ENCODE measurements at places on chromosomes 2 and 18.

GRCh38 chr2:140929849-140930248 lies 1201.0 kb downstream of the LRP1B start:
- no peak for DNase-seq

DNA sequence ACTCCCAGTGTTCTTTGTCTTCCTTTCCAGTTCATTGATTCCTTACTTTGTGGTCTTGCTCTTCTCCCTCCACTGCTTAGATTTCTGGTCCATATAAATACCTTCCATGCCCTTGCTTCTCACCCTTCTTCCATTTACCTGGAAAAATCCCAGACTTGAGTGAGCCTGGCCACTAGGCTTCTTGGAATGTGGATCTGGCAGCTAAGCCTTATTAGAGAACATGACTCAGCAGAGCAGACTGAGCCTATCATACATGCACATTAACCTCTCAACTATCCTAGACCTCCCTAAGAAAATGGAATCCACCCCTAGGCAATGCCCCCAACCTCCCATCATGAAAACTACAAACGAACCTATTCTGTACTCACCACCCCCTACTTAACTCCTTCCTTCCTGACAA lies 127.7 kb downstream of the RHBDD1 start:
- DNase-seq = no peak

DNA sequence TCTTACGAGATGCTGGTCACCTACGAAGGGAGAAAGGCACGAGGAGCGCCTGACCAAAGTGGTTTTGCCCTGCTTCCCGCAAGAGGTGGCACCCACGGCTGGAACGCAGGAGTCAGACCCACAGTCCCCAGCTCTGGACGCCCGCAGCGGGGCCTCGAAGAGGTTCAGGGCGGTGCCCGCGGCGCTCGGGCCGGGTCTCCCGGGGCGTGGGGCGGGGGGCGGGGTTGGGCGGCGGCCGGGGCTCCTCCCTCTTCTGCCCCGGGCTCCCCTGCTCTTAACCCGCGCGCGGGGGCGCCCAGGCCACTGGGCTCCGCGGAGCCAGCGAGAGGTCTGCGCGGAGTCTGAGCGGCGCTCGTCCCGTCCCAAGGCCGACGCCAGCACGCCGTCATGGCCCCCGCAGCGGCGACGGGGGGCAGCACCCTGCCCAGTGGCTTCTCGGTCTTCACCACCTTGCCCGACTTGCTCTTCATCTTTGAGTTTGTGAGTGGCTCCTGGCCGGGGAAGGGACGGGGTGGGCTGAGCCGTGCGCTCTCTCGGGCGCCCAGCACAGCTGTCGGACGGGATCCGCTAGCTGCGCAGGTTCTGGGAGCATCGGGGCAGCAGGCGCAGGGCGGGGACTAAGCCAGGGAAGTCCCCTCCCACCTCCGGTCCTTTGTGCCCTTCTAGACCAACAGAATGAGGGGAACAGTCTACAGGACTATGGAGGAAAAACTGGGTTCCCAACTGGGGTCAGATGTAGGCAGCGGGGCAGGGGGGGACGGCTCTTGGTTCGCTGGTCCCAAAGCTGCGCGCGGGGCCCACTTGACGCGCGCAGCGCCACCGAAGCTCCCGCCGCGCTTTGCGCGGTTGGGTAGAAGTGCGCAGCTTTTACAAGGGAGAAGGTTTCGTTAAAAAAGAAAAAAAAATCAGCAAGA lies at the start of gene MAL:
Gene MAL (plus strand): TSS at position 303 of the 914 bp plus-strand sequence. CDS start 85 bp downstream, at position 388.
- DNase-seq = no peak

- no peak for DNase-seq
These were observed 1.2 kb downstream of the PJVK start for GRCh38 chr2:178452334-178452733.

GRCh38 chr18:58227361-58227930 lies 183.4 kb downstream of the NEDD4L start:
- no peak for DNase-seq

DNA sequence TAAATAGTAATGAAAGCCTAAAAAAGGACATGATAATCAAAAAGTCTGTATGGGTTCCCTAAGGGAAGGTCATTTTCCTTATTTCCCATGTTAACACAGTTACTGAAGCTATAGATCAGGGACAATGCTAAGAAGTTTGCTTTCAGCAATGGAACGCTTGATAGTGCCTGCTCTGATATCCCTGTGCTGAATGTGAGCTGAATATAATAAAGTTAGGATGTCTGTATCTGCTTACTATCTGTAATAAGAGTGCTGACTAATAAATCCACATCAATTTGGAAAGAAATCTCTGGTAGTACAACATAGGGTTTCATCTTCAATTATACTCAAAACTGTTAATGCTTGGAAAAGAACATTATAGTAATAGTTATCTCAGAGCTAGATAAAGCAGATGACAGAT lies 25.8 kb downstream of the TTC21B start:
- no peak for DNase-seq

- no peak for DNase-seq
These were observed 135.4 kb downstream of the NBAS start for GRCh38 chr2:15425712-15426111.

- DNase-seq = no peak
These were observed 53.9 kb downstream of the SH3BP4 start for GRCh38 chr2:235005603-235006259.

- DNase-seq = no peak
These were observed 73.8 kb upstream of the NEUROD1 start for GRCh38 chr2:181754105-181754504.

DNA sequence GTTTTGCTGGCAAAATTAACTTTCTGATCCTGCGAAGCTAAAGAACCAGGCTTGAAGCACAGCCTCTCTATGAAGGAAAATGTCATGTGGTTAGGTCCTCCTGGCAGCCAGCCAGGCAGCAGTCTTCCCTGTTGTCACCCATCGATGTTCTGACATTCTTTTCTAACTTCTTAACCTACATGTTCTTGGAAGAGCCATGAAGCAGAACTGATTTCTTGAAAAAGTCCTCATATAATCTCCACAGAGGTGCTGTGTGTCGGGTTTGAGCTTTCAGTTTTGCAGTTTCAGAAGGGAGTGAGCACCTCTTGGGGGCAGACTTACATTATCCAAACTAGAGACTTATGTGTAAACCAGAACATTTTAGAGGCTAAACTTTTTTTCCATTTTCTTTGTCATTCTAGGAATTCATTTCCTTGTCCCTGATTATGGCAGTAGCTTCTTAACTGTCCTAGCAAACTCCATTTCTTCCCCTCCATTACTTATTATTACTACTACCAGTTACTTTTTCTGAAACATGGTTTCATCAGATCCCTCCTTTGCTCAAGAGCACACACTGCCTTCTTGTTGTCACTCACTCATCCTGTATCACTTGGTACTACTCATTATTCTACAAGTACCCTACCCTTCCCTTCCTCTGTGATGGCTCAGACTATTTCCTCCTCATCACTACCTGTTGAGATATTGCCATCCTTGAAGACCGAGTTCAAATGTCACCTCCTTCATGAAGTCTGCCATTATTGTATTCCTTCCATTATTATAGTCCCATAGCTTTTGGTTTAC lies 31.1 kb downstream of the DOK1 start:
- DNase-seq = no peak

GRCh38 chr18:22005191-22005841 lies 164.1 kb upstream of the GATA6 start:
- DNase-seq = no peak

GRCh38 chr2:226969417-226970080 lies 133.7 kb downstream of the RHBDD1 start:
- DNase-seq = no peak

DNA sequence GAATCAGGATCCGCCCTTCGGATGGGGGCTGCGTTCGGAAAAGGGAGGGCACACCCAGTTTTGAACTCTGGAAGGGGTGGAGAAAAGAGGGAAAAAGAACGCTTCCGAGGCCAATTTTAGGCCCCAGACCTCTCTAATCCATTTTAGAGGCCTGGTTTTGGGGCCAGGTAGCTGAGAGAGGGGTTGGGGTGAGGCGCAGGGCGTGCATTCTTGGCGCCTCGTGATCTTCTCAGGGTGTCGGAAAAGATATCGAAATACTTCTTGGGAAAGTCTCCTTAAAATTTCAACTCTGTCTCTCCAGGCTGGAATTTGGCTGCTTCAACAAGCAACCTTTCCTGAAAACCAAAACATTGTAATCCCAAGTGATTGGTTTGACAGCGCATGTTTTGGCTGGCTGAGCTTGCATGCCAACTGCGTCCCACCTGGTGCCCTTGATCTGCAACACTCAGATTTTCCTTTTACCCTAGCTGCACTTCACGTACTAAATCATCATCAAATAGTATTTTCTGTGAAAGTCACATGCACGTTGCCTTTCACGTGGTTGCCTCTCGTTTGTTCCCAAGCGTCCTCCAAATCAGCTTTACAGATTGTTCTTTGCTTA lies 864 bp upstream of the XPO1 start:
- no peak for DNase-seq

Data from esophagus squamous epithelium (tissue), 5 donors.